GF-D8 (cell line): ENCODE measurements at places on chromosomes 1 and 21.

GRCh38 chr1:19769211-19769932 is 30.3 kb downstream of the TMCO4 start:
- DNase-seq = no peak

- DNase-seq = no peak
Observed at GRCh38 chr1:201255479-201256362, 27.6 kb upstream of the PKP1 start.

DNA sequence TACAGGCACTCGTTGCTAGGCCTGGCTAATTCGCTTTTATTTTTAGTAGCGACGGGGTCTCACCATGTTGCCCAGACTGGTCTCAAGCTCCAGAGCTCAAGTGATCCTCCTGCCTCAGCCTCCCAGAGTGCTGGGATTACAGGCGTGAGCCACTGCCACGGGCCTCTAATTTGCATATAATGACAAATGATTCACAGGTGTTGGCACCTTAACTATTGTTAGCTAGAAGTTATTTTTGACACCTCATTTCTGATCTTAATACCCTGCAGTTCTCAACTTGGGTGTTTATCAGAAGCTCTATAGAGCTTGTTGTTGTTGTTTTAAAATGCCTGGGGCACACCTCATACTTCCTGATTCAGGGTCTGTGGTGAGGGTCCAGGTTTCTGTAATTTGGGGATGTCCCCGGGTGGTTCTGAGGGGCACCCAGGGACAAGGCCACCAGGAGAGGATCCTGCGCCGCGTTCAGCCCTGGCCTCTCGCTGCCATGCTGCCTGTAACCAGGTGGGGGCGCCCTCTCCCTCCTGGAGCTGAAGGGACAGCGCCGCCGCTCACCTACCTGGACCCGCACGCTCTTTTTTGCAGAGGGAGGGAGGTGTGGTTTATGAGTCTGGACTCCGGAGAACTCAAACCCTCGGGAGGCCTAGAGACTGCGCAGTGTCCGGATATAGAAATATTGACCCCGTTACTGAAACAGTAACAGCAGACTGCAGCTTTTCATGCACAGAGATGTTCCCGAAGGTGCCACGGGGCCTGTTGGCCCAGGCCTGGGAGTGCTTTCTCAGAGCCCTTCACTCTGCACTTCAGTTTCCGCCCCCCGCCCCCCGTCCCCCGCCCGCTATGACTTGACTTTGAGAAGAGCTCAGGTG is 23.0 kb upstream of the NEK2 start:
- no peak for DNase-seq

DNA sequence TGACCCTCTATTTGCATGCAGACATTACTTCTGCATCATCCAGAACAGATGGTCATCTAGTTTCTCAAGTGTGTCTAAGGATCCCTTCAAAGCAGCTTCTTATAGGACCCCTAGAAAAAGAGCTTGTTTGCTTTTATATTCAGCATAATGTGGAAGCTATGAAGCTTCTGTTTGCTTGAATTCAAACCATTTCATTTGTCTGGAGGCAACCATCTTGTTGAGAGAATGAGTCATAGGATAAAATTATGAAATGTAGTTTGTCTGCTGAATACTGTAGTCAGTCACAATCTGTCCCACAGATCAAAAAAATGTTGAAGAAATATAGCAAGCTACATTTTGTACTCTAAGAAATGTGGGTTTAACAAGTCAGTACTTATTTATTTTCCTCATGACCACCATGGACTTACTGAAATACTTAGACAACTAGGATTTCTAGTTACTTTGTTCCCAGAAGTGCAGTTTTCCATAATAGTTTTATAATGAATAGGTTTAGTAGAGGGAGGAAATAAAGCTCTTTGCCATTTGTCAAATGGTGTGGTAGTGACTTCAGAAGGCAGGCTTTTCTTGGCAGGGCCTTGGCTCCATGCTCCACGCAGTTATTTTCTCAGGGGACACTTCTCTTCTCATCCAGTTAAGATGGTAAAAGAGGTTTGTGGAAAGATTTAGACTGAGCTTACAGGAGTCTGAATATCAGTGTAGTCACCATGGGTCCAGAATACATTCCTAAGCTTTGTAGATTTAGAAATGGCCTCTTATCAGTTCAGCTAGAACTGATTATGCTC is 74.8 kb upstream of the DEPDC1 start:
- DNase-seq = no peak

DNA sequence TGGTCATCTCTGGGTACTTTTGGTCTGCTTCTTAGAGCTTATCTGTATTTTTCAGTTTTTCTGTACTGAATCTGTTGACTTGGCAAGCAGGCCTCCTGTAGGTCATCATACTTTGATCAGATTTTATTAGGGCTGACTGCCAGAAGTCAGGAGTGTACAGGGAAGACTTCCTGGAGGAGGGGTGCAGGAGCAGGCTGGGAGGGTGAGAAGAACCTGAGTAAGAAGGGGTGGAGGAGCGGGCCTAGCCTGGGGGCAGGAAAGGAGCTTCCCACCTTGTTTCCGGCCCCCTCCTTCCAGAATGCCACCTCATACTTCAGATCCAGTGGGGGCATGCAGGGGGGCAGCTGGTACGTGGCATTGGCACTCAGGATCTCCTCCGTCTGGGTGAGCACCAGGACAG is 18.3 kb upstream of the IL22RA1 start:
- DNase-seq = no peak

GRCh38 chr1:50750021-50750619 is 209.9 kb downstream of the FAF1 start:
- no peak for DNase-seq
